Right renal cortex interstitium (tissue), 3 donors: ENCODE measurements at places on chromosomes 2 and 18. TPM values are rescaled to one million over a fixed set of nuclear protein-coding genes. Genes with fewer than 3 reads are reported as not detected.

DNA sequence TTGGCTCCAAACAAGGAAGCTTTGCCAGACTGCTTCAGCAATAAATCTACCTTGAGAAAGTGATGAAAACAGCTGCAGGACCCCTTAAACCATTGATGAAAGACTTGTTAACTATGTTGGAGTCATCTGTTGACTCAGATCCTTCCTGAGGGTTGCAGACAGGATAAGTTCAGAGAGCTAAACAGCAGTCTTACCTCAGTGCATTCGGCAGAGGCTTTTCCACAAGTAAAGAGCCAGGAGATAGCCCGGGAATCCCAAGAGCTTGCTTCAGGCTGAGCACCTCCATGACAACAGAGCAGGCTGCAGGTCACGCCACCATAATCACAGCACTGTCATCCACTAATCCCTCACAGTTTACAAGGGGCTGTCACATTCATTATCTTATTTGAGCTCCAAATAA, 23.7 kb downstream of the KIAA2012 start:
- no peak for DNase-seq

DNA sequence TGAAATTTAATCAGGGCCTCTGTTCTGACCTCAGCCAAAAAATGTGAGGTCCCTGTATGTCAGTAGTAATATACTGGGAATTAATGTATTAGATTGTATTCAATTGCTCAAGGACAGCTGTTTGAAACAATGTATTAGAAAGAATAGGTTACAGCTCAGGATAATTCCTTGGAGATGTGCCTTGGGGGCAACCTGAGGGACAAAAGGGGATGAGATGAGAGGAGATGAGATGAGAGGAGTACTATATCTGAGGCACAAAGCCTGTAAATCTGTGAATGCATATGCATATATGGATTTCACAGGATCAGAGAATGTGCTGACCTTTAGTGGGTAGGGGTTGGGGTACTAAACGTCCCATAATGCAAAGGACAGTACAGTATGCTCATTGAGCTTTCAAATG, 80.9 kb downstream of the NRXN1 start:
- DNase-seq: no peak

- no peak for DNase-seq
Measured at GRCh38 chr18:70151614-70152013, 53.9 kb downstream of the RTTN start.

DNA sequence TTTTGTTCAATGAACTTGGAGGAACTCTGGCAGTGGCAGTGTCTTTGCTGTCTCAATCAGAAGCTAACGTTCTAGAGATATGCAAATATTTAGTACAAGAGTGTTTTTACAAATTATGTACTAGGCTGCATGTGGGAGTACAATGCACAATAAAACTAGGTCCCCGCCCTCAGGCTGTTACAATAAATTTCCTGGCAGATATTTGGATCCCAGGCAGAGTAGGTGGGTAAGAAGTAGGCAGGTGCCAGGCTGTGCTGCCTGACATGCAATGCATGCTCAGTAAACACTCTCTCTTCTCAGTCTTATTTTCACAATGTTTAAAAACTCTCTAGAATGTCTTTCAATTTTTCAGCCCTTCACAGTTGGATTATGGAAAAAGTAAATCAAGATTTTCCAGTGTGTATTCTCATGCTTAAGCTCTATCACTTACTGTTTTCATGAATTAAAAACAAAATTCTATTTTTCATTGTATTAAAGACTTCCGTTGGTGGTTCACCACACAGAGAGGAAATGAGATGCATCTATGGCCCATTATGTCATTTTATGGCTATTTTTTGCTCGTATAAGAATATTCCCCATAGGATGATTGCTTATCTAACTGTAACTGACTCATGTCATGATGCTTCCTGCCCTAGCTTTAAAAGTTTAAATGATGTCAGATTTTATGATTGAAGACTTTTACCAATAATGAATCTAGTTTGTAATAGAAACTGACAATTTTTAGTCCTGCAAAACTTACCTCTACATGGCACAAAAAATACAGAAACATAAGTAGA, 346.1 kb downstream of the RND3 start:
- DNase-seq: no peak

- DNase-seq: no peak
Measured at GRCh38 chr2:130744287-130745117, 10.8 kb upstream of the AMER3 start.

DNA sequence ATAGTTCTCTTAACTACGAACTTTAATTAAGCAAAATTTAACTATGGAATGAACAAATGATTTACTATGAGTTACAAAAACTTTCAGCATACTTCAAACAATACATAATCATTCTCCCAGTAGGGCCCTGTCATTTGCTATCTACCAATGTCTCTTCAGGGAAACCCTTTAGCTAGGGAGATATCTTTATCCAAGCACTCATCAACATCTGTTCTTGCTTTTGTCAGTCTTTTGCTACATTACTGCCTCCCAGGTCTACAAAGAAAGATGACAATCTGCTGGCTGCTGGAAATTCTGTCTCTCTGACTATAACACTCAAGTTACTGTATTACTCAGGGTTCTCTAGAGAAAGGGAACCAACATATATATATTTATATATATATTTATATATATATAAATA, 1626.3 kb upstream of the CELF4 start:
- no peak for DNase-seq

GRCh38 chr2:10591207-10591606, 98.6 kb downstream of the NOL10 start:
- DNase-seq: no peak

The MOCOS gene
- 1.2 TPM for polyA plus RNA-seq

The WNT10A gene
- 0.96 TPM for polyA plus RNA-seq

The EVX2 gene
- polyA plus RNA-seq: not detected

The PID1 gene
- 5.7 TPM for polyA plus RNA-seq
